ENCODE measurements at places on chromosomes 4 and X. TPM values are rescaled to one million over a fixed set of nuclear protein-coding genes. Genes with fewer than 3 reads are reported as not detected.
A peak's percentile ranks its signal among the peaks of the same experiment; 100 is the strongest.

DNA sequence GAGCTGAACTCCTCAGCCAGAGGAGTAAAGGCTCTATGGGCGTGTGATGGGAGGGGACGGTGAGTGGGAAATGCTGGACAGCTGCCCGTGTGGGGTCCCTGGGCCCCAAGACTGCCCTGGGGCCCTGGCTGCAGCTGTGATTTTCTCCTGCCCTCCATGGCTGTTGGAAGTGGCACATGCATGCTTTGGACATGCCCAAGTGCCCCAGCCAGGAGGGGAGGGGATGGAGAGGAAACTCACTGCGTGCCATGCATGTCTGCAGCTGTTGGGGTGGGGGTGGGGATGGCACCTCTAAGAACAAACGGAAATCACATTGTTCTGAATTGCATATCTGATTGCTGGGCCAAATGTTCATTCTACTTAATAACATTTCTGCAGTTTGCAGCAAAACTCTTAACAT lies 52.4 kb downstream of the MID2 start:
- no peak overlapping the region for H3K27ac ChIP-seq
- H3K4me3 ChIP-seq = no peak overlapping the region
- H3K27me3 ChIP-seq = no peaks in the 10 kb centered on the region
- H3K36me3 ChIP-seq = no peaks in the 10 kb centered on the region
- DNase-seq = no peak

NAA11 gene
- total RNA-seq = not detected

USP17L29 gene
- total RNA-seq = not detected

NCAPG gene
- total RNA-seq = 0.38 TPM

VCX3A gene
- not detected for total RNA-seq

DNA sequence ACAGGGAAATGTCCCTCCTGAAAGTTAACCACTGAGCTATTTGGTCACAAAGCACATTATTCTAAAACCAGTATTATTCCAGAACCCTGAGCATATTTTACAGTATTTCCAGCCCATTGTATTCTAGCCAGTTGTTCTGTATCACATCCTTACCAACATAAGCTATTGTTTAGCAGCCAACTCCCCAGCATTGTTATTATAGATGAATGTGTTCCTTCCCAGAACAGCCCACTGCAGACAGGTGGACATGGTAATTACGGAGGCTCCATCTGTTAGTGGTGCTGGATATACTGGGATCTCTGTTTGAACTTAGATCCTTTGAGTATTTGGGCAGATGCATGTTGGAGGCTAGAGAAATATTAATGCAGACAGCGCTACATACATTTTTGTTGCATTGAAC lies 126.1 kb downstream of the MGST2 start:
- no peak for DNase-seq
- H3K27me3 ChIP-seq = no peaks in the 10 kb centered on the region
- no peak overlapping the region for H3K4me3 ChIP-seq
- peak overlapping the region; percentile 64 for H3K27ac ChIP-seq
- H3K4me1 ChIP-seq = peaks cover 21% of the 10 kb centered on the region

All from left ventricle myocardium inferior (tissue), 1 donor.